Lower leg skin (tissue), 4 donors: ENCODE measurements at places on chromosomes 11 and 22.

DNA sequence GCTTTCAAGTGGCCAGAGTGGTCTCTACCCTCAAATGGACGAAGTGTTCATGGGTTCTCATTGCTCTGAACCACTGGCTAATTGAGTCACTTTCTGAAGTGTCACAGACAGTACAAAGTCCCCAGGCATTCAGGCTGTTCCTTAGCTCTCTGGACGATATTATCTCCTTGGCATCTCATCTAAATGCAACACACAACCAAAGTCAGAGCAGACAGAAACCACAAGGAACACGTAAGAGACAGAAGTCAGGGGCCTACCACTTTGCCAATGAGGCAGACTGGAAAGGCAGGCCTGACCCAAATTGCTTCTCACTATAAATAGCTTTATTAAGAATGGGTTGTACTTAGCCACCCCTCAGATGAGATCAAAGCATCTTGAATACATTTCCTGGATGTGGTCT is 29.0 kb upstream of the LDLRAD3 start:
- no peak for DNase-seq

DNA sequence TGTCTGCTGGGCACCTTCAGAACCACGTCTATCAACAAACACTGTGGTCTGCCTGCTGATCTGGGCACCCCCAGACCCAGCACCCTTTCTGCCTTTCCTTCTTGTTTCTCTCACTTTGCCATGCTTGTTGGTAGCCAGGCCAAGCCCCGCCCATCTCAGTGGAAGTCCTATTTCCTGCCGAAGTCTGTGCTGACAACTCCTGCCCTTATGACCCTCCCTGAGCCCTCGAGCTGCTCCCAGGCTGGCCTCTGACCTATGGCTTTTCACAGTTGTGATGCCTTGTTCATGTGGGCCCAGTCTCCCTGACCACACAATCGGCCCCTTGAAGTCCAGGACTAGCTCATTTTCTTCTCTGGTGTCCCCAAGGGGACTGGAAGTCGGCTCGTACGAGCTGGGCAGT is 132.1 kb downstream of the DSCAML1 start:
- DNase-seq = no peak

- DNase-seq = no peak
Measured at GRCh38 chr11:36803084-36803483, 205.0 kb upstream of the RAG2 start.

- DNase-seq = no peak
Measured at GRCh38 chr11:125183641-125184040, 19.1 kb downstream of the PKNOX2 start.

DNA sequence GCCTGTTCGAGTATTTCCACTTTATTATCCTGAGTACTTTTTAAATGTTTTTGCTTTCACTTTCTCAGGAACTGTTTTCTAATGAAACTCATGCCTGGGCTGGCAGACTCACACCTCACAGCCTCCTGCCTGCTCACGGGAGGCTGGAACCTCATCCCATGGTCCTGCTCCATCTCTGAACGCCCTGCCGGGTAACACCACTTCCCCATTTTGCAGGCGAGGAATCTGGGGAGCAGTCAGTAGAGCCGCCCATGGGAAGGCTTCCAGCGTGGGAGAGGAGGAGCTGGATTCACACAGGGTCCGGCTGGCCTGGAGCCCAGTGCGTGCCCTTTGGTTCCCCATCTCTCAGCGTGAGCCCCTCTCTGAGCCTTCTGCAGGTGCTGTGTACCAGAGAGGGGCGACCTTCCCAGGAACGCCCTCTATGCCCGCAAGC is 53.6 kb downstream of the SCUBE1 start:
- no peak for DNase-seq
